ENCODE measurements at places on chromosomes 7 and 10. TPM values are rescaled to one million over a fixed set of nuclear protein-coding genes. Genes with fewer than 3 reads are reported as not detected.

DNA sequence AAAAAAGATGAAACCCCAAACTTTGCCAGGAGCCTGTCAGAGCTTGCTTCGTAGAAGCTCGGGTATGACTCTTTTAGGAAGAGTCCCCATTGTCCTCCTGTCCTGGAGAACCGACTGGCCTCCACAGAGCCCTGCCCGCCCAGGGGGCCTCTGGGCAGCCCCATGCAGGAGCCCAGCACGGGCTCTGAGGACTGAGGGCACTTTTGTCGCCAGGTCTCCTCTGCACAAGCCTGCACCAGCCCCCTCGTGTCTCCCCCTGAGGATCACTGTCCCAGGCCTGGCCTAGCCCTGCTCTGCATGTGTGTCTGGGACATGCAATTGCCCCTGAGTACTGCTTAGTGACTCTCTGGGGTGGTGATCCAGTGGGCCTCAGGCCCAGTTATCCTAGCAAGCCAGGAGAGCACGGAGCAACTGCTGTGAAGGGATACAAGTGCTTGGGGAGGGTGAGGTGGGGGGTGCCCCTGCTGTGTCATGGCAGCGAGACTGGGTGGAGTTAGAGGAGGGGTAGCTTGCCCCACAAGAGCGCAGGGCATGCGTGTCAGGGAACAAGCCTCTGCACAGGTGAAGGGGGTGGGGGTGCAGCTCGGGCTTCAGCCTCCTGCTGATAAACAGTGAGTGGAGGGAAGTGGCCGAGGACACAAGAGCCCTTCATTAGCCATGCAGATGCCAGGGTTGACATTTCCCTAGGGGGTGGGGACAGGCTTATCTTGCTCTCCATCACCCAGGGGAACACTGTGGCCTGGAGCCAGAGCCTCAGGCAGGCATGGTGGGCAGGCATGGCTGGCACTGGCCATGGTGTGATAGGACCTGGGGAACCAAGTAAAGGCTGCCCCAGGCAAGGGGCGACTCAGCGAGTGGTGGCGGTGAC lies 143.4 kb downstream of the C10orf105 start:
- peaks cover 3% of the 10 kb centered on the region for H3K27me3 ChIP-seq
- no peaks in the 10 kb centered on the region for H3K4me1 ChIP-seq
- no peaks in the 10 kb centered on the region for H3K36me3 ChIP-seq
- DNase-seq, result no peak

GRCh38 chr10:43286076-43286805 lies 19.4 kb upstream of the RASGEF1A start:
- no peak overlapping the region for H3K4me3 ChIP-seq
- no peak for DNase-seq
- H3K27me3 ChIP-seq, result no peaks in the 10 kb centered on the region

GRCh38 chr7:10325395-10325794 lies 648.3 kb upstream of the PHF14 start:
- no peak overlapping the region for H3K27ac ChIP-seq
- no peaks in the 10 kb centered on the region for H3K4me1 ChIP-seq
- no peaks in the 10 kb centered on the region for H3K27me3 ChIP-seq
- no peaks in the 10 kb centered on the region for H3K36me3 ChIP-seq
- H3K4me3 ChIP-seq, result no peak overlapping the region

DNA sequence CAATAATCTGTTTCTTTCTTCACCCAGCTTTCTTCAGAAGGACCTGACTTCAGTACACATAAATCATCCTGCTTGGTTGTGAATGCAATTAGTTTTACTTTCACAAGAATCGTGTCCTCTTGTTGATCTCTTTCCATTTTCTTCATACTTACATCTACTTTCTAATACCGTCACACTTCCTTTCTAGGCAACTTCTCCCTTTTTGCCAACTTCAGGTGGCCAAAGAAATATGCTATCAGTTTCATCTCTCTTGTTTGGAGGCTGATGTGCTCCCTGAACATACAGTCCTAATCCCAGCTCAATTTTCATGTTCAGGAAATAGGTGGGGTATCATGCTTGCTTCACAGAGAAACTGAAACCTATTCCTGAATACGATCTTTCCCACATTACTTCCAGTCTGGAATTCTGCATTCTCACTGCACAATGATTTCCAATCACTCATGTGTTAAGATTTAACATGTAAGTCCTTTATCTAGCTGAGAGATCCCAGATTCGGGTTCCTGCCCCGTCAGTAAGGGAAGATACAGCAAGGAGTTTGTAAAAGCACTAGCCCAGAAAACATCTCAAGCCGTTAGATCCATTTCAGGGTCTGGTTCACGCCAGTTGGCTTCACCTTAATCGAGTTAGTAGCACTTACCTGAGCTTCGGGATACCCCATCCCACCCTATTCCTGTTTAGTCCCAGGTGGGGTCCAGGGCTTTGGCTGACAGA lies 994 bp downstream of the SLC25A28 start:
- peak overlapping the region; percentile 66 for H3K4me3 ChIP-seq
- H3K4me1 ChIP-seq, result peaks cover 57% of the 10 kb centered on the region
- H3K27me3 ChIP-seq, result no peaks in the 10 kb centered on the region
- H3K27ac ChIP-seq, result peak overlapping the region; percentile 100

- H3K27ac ChIP-seq, result no peak overlapping the region
- peaks cover 5% of the 10 kb centered on the region for H3K4me1 ChIP-seq
- H3K4me3 ChIP-seq, result no peak overlapping the region
- no peak for DNase-seq
Observed at GRCh38 chr10:61406736-61407135, 46.4 kb downstream of the TMEM26 start.

- H3K27ac ChIP-seq, result no peak overlapping the region
- no peak for DNase-seq
- no peaks in the 10 kb centered on the region for H3K36me3 ChIP-seq
- no peaks in the 10 kb centered on the region for H3K27me3 ChIP-seq
- H3K4me1 ChIP-seq, result no peaks in the 10 kb centered on the region
Observed at GRCh38 chr7:93944673-93945072, 23.1 kb downstream of the GNG11 start.

DNA sequence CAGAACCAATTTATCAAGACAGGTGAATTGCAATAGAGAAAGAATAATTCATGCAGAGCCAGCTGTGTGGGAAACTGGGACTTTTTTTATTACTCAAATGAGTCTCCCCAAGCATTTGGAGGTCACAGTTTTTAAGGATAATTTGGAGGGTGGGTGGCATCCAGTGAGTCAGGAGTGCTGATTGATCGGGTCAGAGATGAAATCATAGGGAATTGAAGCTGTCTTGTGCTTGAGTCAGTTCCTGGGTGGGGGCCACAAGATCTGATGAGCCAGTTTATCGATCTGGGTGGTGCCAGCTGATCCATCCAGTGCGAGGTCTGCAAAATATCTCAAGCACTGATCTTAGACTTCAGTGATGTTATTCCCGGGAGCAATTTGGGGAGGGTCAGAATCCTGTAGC lies 9.9 kb upstream of the MYO1G start:
- peaks cover 31% of the 10 kb centered on the region for H3K4me1 ChIP-seq
- H3K36me3 ChIP-seq, result peaks cover 14% of the 10 kb centered on the region
- no peaks in the 10 kb centered on the region for H3K27me3 ChIP-seq
- H3K4me3 ChIP-seq, result no peak overlapping the region
- H3K27ac ChIP-seq, result no peak overlapping the region
- no peak for DNase-seq

DNA sequence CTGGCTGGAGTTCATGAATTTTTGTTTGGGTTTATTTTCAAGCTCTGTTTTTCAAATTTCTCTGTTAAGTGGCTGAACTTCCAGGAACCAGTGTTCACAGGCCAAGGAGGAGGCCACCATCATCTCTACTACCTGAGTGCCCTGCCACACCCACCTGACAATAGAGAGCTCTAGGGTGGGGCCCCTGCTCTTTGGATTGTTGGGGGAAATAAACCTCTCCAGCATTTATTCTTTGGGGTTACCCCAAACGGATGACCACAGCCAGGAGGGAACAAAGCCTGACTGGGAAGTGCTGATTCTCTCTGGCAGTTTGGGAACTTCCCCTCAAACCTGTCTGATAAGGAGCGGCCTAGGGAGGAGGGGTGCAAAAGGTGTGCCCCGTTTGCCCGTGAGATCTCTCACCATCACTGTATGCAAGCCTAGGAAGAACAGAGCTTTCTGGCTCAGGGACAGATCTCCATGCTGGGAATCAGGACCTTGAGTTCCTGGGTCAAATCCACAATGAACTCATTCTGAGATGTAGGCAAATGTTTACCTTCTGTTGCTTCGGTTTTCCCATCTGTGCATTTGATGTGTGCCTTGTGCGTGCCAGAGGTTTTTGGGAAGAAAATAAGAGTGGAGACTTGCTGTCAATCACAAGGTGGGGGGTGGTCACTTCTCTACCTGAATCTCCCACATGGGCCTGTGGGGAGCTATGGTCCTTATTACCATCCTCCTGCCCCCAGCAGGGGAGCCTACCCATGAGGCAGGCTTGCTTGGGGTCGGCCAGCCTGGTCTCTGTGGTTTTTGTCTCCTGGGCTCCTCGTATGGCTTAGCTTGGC lies 27.7 kb upstream of the PDCD4 start:
- peaks cover 60% of the 10 kb centered on the region for H3K4me1 ChIP-seq
- DNase-seq, result no peak
- no peaks in the 10 kb centered on the region for H3K36me3 ChIP-seq

DNA sequence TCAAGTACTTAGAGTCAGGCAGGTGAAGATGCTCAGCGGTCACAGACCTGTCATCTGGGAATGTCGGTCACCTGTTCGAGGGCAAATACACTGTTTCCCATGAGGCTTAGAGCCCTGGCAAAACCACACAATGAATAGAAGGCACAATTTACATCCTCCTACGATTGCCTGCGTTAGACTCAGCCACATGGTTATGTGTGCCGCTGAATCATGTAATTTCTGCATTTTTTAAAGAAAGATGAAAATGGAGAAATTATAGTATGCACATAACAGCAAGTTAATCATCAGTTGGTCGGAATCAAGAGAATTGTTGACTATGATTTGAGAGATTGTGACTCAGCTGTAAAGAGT lies 158.2 kb downstream of the ADARB2 start:
- H3K4me1 ChIP-seq, result no peaks in the 10 kb centered on the region
- no peaks in the 10 kb centered on the region for H3K36me3 ChIP-seq
- no peak for DNase-seq
- H3K27ac ChIP-seq, result no peak overlapping the region

- no peak overlapping the region for H3K4me3 ChIP-seq
- no peak for DNase-seq
- H3K27me3 ChIP-seq, result no peaks in the 10 kb centered on the region
- no peak overlapping the region for H3K27ac ChIP-seq
- no peaks in the 10 kb centered on the region for H3K36me3 ChIP-seq
Observed at GRCh38 chr7:33201821-33202220, 72.5 kb downstream of the BBS9 start.

DNA sequence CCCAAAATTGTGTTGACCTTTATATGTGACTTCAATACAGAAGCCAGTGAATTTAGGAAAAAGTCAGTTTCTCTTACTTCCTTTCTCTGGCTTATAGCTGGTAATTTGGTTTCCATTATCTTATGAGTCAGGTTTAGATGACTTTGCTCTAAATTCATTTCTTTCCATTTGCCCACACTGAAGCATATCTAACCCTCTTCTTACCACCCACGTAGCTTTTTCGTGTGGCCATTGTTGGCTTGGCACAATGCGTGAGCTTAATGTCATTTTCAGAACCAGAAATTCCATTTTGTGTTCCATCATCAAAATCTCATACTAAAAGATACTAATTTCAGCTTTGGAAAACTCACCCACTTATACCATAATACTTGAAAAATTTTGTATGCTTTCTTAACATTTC lies 271.2 kb downstream of the INHBA start:
- H3K4me1 ChIP-seq, result no peaks in the 10 kb centered on the region
- no peaks in the 10 kb centered on the region for H3K27me3 ChIP-seq
- no peak overlapping the region for H3K27ac ChIP-seq
- no peak overlapping the region for H3K4me3 ChIP-seq
- no peaks in the 10 kb centered on the region for H3K36me3 ChIP-seq
- DNase-seq, result no peak

GRCh38 chr7:50446542-50446960 lies 3.6 kb downstream of the FIGNL1 start:
- peaks cover 44% of the 10 kb centered on the region for H3K36me3 ChIP-seq
- H3K4me3 ChIP-seq, result no peak overlapping the region

The ZNF488 gene
- polyA plus RNA-seq, result 0.50 TPM

The DGKI gene
- polyA plus RNA-seq, result 0.20 TPM

The CALHM1 gene
- polyA plus RNA-seq, result not detected

The SPOCK2 gene
- polyA plus RNA-seq, result 1.1 TPM

The RBAK gene
- 2.4 TPM for polyA plus RNA-seq

The IFIT1 gene
- polyA plus RNA-seq, result 3.5 TPM

The CCDC172 gene
- 0.50 TPM for polyA plus RNA-seq

The LRIT1 gene
- not detected for polyA plus RNA-seq

The HGF gene
- 2.7 TPM for polyA plus RNA-seq

The SMNDC1 gene
- polyA plus RNA-seq, result 7.7 TPM

The VWDE gene
- polyA plus RNA-seq, result not detected

The COMTD1 gene
- polyA plus RNA-seq, result 119 TPM
